ENCODE measurements at places on chromosomes 16 and 17. TPM values are rescaled to one million over a fixed set of nuclear protein-coding genes. Genes with fewer than 3 reads are reported as not detected.

Gene KRTAP1-1
- not detected for total RNA-seq

Gene USP6
- total RNA-seq = 0.33 TPM

Gene AANAT
- not detected for total RNA-seq

Gene FADS6
- not detected for total RNA-seq

Gene ZP2
- not detected for total RNA-seq

Gene CDR2L
- 13.1 TPM for total RNA-seq

Gene CACNG4
- total RNA-seq = 7.3 TPM

Gene CLEC18B
- 0.16 TPM for total RNA-seq

Gene GTF3C1
- 37.4 TPM for total RNA-seq

Gene GPR179
- under 0.01 TPM for total RNA-seq

Gene TBC1D3G
- not detected for total RNA-seq

Gene C17orf113
- total RNA-seq = 2.3 TPM

Gene TAC4
- total RNA-seq = not detected

DNA sequence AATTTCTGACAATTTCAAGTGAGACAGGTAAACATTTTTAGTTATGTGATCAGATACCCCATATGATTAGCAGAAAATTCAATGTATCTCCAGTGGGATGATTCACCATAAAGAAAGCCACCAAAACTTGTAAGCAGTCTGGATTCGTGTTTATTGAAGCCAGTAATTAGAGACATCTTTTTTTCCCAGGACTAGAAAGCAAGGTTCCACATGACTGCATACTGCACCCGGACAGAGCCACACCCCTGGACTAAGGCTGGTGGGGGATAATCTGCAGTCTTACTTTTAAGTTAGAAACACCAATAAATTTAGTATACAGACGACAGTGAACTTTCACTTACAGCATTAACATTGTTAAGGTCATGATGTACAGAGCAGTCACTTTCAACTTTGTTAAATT lies 24.2 kb upstream of the CMTM4 start:
- H3K36me3 ChIP-seq = peaks cover 3% of the 10 kb centered on the region
- H3K27ac ChIP-seq = no peak overlapping the region
- no peaks in the 10 kb centered on the region for H3K4me1 ChIP-seq
- DNase-seq = no peak
- no peaks in the 10 kb centered on the region for H3K27me3 ChIP-seq

- no peak for DNase-seq
- H3K4me3 ChIP-seq = peak overlapping the region; percentile 57
- H3K27ac ChIP-seq = no peak overlapping the region
- no peaks in the 10 kb centered on the region for H3K36me3 ChIP-seq
- no peaks in the 10 kb centered on the region for H3K4me1 ChIP-seq
These were observed 4.2 kb downstream of the TRADD start for GRCh38 chr16:67155295-67156142.

- H3K4me1 ChIP-seq = no peaks in the 10 kb centered on the region
- no peaks in the 10 kb centered on the region for H3K36me3 ChIP-seq
- H3K4me3 ChIP-seq = no peak overlapping the region
These were observed 27.5 kb upstream of the HELZ start for GRCh38 chr17:67272312-67273047.

DNA sequence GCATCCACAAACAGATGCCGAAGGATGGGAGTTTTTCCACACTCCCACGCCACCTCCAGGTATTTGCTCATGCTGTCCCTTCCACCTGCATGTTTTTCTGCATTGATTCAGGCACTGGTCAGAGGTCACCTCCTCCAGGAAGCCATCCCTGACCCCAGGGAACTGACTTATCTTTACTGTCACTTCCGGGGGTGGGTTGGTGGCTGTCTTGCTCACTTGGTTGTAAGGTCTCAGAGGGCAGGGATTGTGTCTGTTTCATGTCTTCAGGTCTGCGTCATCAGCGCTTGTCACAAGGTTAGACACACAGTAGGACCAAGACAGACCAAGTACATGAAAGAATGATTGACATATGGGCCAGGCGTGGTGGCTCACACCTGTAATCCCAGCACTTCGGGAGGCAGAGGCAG lies 1.9 kb upstream of the IL4R start:
- no peaks in the 10 kb centered on the region for H3K36me3 ChIP-seq
- no peaks in the 10 kb centered on the region for H3K27me3 ChIP-seq
- H3K4me1 ChIP-seq = no peaks in the 10 kb centered on the region
- H3K27ac ChIP-seq = no peak overlapping the region

DNA sequence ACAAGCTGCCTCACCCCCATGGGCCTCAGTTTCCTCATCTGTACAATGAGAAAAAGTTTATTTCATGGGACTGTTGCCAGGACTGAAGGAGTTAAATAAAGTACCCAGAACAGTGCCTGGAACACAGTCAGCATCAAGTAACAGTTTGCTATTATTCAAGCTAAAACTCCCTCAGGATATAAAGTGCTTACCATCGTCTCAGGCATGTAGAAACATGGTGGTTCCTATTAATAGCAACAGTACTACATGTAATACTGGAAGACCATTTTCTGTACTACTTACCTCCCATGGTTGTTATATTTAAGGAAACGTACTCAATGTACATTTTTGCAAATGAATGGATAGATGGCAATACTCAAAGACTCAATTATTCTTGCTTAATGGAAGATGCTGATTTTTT lies 93.4 kb downstream of the NCOR1 start:
- no peaks in the 10 kb centered on the region for H3K36me3 ChIP-seq
- H3K27ac ChIP-seq = no peak overlapping the region
- no peaks in the 10 kb centered on the region for H3K27me3 ChIP-seq
- no peaks in the 10 kb centered on the region for H3K4me1 ChIP-seq
- H3K4me3 ChIP-seq = no peak overlapping the region

GRCh38 chr16:24070851-24071250 lies 185.3 kb upstream of the CACNG3 start:
- H3K4me3 ChIP-seq = no peak overlapping the region
- no peak overlapping the region for H3K27ac ChIP-seq
- no peaks in the 10 kb centered on the region for H3K36me3 ChIP-seq
- no peak for DNase-seq

DNA sequence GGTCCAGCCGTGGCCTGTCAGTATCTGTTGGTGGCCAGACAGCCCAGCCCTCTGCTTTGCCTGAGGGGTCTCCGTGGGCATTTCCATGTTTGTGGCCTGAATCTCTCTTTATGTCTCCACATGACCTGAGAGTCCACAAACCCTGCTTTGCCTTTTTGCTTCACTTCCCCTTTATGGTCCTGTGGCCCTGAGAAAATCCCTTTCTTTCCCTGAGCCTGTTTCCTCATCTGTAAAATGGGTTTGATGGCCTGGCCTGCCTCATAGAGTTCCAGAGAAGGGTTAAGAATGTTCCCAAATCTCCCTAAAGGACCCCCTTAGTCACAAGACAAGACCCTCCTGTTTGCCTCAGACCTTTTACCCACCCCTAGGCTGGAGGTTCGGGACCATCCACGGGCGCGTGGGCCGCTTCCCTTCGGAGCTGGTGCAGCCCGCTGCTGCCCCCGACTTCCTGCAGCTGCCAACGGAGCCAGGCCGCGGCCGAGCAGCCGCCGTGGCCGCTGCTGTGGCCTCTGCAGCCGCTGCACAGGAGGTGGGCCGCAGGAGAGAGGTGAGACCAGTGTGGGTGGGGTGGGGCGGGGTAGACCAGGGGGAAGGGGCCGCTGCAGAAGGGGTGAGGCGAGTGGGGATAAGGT lies 26.2 kb upstream of the ALKBH5 start:
- no peaks in the 10 kb centered on the region for H3K27me3 ChIP-seq
- DNase-seq = no peak
- peaks cover 6% of the 10 kb centered on the region for H3K4me1 ChIP-seq

DNA sequence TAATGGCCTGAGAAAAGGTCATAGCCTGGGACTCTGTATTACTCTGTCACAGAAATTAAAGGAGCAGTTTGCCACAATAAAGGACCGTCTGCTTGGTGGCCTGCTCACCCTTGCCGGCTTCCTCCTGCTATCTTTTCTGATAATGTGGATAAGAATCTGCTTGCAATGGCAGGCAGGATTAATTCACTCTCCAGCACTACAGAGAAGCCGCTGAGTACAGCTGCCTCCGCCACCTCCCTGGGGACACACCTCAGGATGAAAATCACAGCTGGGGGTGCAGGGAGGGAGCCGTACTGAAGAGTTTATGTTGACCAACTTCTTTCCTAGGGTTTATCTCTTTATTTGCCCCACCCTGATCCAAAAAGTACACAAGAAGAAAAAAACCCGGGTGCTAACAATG lies 245.9 kb upstream of the RPL38 start:
- no peaks in the 10 kb centered on the region for H3K4me1 ChIP-seq
- no peak overlapping the region for H3K27ac ChIP-seq
- H3K4me3 ChIP-seq = no peak overlapping the region
- H3K36me3 ChIP-seq = no peaks in the 10 kb centered on the region

GRCh38 chr16:25481636-25482035 lies 210.1 kb upstream of the HS3ST4 start:
- DNase-seq = no peak
- no peaks in the 10 kb centered on the region for H3K4me1 ChIP-seq
- no peak overlapping the region for H3K27ac ChIP-seq
- no peaks in the 10 kb centered on the region for H3K27me3 ChIP-seq
- no peak overlapping the region for H3K4me3 ChIP-seq

DNA sequence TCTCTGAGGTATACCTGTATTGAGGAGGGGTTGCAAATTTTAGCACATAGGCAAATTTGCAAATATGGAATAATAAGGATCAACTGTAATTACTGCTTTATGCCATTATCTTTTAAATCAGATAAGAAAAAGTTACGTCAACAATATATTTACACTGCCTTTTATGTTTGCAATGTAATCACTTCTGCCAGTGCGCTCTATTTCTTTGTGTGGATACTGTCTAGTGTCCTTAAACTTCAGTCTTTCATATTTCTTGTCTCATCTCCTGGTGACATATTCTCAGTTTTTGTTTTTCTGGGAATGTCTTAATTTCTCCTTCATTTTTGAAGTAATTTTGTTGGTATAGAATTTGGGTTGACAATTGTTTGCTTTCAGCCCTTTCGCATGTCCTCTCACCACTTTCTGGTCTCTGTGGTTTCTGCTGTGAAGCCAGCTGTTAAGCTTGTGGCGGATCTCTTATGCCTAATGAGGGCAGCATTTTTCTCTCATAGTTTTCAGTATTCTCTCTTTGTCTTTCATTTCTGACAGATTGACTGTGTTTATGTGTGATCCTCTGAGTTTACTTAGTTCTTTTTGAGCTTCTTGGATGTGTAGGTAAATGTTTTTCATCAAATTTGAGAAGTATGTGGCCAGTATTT lies 37.6 kb upstream of the ABCC11 start:
- no peak overlapping the region for H3K27ac ChIP-seq
- peaks cover 8% of the 10 kb centered on the region for H3K4me1 ChIP-seq
- H3K4me3 ChIP-seq = no peak overlapping the region

DNA sequence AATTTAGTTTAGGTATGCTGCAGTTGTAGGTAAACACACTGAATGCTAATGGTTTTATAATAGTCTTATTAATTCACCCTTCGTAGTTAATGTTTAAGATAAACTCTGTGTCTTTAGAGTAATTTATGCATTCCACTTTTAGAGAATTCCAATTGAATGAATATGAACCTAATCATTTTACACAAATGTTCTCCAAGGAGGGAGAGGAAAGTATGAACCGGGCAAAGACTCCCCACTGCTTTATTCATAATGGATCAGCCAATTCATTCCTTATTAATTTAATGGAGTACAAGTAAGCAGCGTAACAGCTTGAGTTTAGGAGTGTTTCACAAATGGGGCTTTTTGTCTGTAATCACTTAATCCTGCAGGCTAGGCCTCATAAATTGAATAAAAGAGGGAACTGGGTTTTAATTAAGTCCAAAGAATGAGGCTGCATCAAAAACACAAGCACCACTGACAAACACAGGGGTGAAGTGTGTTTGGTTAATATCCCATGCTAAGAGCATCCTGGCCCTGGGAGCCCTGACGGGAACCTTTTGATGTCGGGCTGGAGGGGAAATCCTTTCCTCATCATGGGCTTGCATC lies 375.7 kb upstream of the DYNLRB2 start:
- H3K4me1 ChIP-seq = no peaks in the 10 kb centered on the region
- no peaks in the 10 kb centered on the region for H3K27me3 ChIP-seq
- H3K36me3 ChIP-seq = no peaks in the 10 kb centered on the region
- H3K4me3 ChIP-seq = no peak overlapping the region
- no peak for DNase-seq

DNA sequence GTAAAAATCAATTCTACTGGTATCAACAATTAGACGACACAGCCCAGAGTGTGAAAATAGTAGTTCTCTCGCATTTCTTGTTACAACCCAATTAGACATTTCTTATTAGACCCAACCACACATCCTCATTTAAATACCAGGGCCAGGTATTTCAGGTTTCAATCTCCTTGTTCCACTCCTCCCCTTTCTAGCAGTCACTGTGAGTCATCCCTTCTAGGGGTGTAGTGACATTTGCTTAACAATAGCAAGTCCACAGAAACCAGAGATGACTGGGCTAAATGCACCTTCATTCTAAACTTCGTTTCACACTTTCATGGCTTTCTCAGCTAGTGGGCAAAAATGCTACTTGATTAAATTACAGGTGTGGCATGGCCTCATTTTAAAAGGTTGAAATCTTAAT lies 116.9 kb upstream of the CACNG3 start:
- no peaks in the 10 kb centered on the region for H3K36me3 ChIP-seq
- no peaks in the 10 kb centered on the region for H3K4me1 ChIP-seq
- H3K27me3 ChIP-seq = no peaks in the 10 kb centered on the region
- no peak overlapping the region for H3K27ac ChIP-seq
- no peak overlapping the region for H3K4me3 ChIP-seq

GRCh38 chr17:72244494-72244893 lies 123.7 kb downstream of the SOX9 start:
- no peaks in the 10 kb centered on the region for H3K27me3 ChIP-seq
- no peaks in the 10 kb centered on the region for H3K36me3 ChIP-seq
- no peak overlapping the region for H3K4me3 ChIP-seq
- no peak for DNase-seq
- no peaks in the 10 kb centered on the region for H3K4me1 ChIP-seq
- H3K27ac ChIP-seq = no peak overlapping the region

DNA sequence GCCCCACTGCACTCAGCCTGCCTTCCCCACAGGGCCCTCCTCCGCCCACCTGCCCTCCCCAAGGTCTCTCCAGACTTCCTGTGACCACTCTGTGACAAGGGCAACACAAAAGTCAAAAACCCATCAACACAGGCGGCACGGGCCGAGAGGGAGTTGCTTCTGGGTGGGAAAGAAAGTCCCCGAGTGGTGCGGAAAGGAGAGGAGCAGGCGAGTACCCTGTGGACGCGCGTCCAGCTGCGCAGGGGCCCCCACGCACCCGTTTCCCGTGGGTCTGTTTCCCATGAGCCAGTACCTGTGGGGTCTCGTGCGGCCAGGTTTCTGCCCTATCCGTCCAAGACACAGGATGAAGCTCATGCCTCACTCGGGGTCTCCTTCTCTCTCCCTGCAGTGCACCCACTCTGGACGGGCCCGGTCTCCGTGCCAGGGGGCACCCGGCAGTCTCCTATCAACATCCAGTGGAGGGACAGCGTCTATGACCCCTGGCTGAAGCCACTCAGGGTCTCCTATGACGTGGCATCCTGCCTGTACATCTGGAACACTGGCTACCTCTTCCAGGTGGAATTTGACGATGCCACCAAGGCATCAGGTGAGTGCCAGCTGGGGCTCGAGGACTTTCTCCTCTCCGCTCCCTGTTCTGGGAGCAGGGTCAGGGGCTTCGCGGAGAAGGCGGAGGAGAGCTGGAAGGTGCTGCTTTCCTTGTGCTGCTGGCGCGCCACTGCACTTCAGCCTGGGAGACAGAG lies 12.2 kb downstream of the CD2BP2 start:
- H3K4me3 ChIP-seq = no peak overlapping the region
- DNase-seq = no peak
- H3K4me1 ChIP-seq = no peaks in the 10 kb centered on the region
- no peaks in the 10 kb centered on the region for H3K36me3 ChIP-seq
- no peak overlapping the region for H3K27ac ChIP-seq
